Neural progenitor cell (in vitro differentiated cells): ENCODE measurements at places on chromosomes 2 and 18. TPM values are rescaled to one million over a fixed set of nuclear protein-coding genes. Genes with fewer than 3 reads are reported as not detected.

Gene SERPINB13
- not detected in 2 replicates for total RNA-seq

Gene VAPA
- total RNA-seq = 165 and 285 TPM in 2 replicates

Gene ACSL3
- 80.6 and 106 TPM in 2 replicates for total RNA-seq

Gene PSD4
- 0.02 and 0.87 TPM in 2 replicates for total RNA-seq

Gene TFPI
- total RNA-seq = 12.9 and 16.6 TPM in 2 replicates

Gene ACAA2
- total RNA-seq = 70.9 and 91.9 TPM in 2 replicates

Gene CD8B
- not detected in 2 replicates for total RNA-seq

Gene EGR4
- total RNA-seq = 0.40 TPM in 1 of 2 replicates, not detected in the other

Gene RAD51AP2
- total RNA-seq = 0.31 and 1.2 TPM in 2 replicates

GRCh38 chr2:182049372-182050148, 63.9 kb downstream of the PPP1R1C start:
- no peaks in the 10 kb centered on the region for H3K4me1 ChIP-seq
- no peak for DNase-seq
- no peak overlapping the region for H3K4me3 ChIP-seq
- H3K36me3 ChIP-seq = no peaks in the 10 kb centered on the region
- H3K27me3 ChIP-seq = no peaks in the 10 kb centered on the region

GRCh38 chr18:13393338-13393737, 174.8 kb downstream of the LDLRAD4 start:
- no peaks in the 10 kb centered on the region for H3K4me1 ChIP-seq
- no peaks in the 10 kb centered on the region for H3K36me3 ChIP-seq
- H3K27ac ChIP-seq = no peak overlapping the region
- H3K4me3 ChIP-seq = no peak overlapping the region
- no peak for DNase-seq

DNA sequence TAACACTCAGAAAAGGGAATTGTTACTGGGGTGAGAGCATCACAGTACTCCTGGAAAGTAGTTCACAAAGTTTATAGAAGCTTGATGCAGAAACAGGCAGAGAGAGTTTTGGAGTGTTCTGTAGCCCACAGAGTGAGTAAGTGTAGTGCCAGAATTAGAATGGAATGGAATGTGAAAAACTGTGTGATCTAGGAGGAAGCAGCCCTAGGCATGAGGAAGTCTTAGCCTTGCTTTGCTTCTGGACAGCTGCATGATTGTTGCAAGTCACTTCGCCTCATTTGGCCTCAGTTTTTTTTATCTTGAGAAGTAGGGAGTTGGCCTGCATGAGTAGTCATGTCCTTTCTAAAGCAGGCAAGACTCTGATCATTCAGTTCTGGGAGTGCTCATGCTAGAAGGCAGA, 10.9 kb downstream of the SERPINB12 start:
- H3K4me3 ChIP-seq = no peak overlapping the region
- DNase-seq = no peak
- H3K27ac ChIP-seq = no peak overlapping the region
- H3K27me3 ChIP-seq = no peaks in the 10 kb centered on the region
- no peaks in the 10 kb centered on the region for H3K4me1 ChIP-seq

DNA sequence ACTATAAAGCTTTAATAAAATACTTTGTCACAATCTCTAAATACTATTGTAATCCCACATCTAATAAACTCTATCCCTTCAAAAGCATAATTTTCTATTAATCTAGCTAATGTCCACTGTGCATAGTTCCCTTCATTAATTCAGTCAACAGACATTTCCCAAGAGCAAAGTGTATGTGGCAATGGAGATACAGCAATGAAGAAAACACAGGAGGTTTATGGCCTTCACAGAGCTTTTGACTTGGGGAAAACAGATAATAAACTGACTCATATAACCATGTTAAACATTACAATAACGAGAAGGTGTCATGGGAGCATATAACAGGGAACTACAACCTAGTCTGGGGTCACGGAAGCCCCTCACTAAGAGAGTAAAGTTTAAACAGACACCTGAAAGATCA, 86.3 kb downstream of the SPIRE1 start:
- H3K4me3 ChIP-seq = no peak overlapping the region
- H3K4me1 ChIP-seq = no peaks in the 10 kb centered on the region

GRCh38 chr2:112949456-112949855, 28.4 kb upstream of the IL36G start:
- H3K27me3 ChIP-seq = peaks cover 25% of the 10 kb centered on the region
- H3K4me3 ChIP-seq = no peak overlapping the region
- no peaks in the 10 kb centered on the region for H3K4me1 ChIP-seq
- no peak overlapping the region for H3K27ac ChIP-seq

GRCh38 chr2:60796573-60797509, 40.8 kb downstream of the PAPOLG start:
- H3K27ac ChIP-seq = no peak overlapping the region
- H3K4me3 ChIP-seq = no peak overlapping the region
- no peak for DNase-seq
- H3K27me3 ChIP-seq = no peaks in the 10 kb centered on the region
- peaks cover 38% of the 10 kb centered on the region for H3K36me3 ChIP-seq
- H3K4me1 ChIP-seq = no peaks in the 10 kb centered on the region

DNA sequence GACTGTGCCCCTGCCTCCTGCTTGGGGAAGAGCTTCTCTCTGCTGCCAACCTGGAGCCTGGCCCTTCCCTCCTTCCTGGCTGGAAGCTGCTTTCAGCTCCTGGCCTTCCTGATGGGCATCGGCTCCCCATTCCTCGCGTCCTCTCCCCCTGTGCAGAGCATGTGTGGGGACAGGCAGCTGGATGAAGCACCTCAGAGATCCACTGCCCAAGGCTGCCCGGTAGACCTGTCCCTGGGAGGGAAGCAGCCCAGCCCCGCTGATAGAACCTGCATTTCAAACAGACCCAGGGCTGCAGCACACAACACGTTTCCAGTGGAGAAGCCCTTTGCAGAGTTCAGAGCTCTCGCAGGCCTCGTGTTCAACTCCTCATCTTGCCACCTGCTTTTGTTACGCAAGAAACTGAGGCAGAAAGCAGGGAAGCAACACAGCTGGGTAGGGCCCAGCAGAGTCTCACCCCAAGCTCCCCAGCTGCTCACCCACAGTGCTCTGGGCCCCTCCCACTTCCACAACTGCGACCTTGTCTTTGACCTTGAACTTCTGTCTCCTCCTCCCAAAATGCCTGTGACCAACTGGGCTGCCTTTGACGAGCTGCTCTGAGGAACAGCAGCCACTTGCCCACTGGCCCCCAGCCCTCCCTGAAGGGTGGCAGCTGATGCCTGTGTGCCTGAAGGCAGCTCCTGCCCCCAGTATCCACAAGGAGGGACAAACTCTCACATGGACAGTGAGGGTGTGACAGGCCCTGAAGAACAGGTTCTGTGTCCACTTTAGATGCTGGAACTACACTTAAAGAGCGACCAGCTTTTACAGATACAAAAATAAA, 65.5 kb downstream of the PARD6G start:
- H3K27ac ChIP-seq = no peak overlapping the region
- no peak overlapping the region for H3K4me3 ChIP-seq
- no peaks in the 10 kb centered on the region for H3K4me1 ChIP-seq
- no peaks in the 10 kb centered on the region for H3K27me3 ChIP-seq
- no peaks in the 10 kb centered on the region for H3K36me3 ChIP-seq
- no peak for DNase-seq

DNA sequence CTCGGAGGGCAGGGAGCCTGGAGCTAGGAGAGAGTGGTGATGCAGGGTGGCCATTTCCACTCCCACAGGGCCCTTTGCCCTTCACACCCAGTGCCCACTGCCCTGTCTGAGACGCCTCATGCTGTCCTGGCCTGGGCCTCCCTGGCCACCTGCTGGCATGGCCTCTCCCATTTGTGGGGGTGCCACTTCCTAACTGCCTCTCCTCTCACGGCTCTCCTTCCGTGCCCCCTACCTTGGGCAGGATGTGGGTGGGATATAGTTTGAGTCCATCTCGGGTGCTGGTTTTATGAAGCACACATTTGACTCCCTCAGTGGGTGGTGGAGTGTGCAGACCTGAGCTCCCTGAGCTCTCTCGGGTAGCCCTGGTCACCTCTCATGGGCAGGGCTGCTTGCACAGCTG, 46.0 kb downstream of the DGKD start:
- no peaks in the 10 kb centered on the region for H3K36me3 ChIP-seq
- H3K4me3 ChIP-seq = no peak overlapping the region
- H3K4me1 ChIP-seq = peaks cover 8% of the 10 kb centered on the region
- no peak overlapping the region for H3K27ac ChIP-seq
- no peaks in the 10 kb centered on the region for H3K27me3 ChIP-seq

- no peak overlapping the region for H3K27ac ChIP-seq
- H3K27me3 ChIP-seq = no peaks in the 10 kb centered on the region
- H3K4me1 ChIP-seq = peaks cover 15% of the 10 kb centered on the region
- no peak overlapping the region for H3K4me3 ChIP-seq
- DNase-seq = no peak
Observed at GRCh38 chr2:25561136-25561850, 112.1 kb downstream of the DTNB start.

DNA sequence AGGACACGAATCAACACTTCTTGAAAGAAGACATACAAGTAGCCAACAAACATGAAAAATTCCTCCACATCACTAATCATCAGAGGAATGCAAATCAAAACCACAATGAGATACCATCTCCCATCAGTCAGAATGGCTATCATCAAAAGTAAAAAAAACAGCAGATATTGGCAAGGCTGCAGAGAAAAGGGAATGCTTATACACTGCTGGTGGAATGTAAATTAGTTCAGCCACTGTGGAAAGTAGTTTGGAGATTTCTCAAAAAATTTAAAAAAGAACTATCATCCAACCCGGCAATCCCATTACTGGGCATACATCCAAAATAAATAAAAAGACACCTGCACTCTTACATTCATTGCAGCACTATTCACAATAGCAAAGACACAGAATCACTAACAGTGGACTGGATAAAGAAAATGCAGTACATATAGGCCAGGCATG, 78.7 kb downstream of the GRB14 start:
- DNase-seq = no peak
- H3K36me3 ChIP-seq = no peaks in the 10 kb centered on the region
- H3K4me3 ChIP-seq = no peak overlapping the region
- no peak overlapping the region for H3K27ac ChIP-seq
- H3K27me3 ChIP-seq = no peaks in the 10 kb centered on the region

DNA sequence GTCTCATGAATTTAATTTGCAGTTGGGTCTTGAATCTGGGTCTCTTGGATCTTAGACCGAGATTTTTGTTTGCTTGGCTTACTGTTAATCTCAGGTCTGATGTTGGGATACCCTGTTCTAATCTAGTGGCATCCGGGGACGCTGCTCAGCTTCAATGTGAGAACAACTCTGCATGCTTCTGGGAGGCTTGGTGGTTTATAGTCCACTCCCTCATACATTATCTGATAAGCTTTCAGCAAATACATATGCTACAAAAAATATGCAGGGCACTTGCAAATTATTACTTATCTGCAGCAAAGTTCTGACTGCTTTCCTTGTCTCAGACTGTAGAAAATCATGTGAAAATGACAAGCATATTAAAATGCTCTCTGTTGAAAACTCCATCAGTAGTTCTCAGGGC, 39.4 kb downstream of the RNF144A start:
- DNase-seq = no peak
- H3K27ac ChIP-seq = no peak overlapping the region
- no peaks in the 10 kb centered on the region for H3K36me3 ChIP-seq

GRCh38 chr2:206164261-206164862, 4.7 kb downstream of the EEF1B2 start:
- peaks cover 19% of the 10 kb centered on the region for H3K36me3 ChIP-seq
- H3K27me3 ChIP-seq = no peaks in the 10 kb centered on the region
- DNase-seq = peak; percentile 36
- H3K27ac ChIP-seq = no peak overlapping the region

GRCh38 chr2:8571301-8571791, 110.5 kb upstream of the ID2 start:
- DNase-seq = no peak
- H3K36me3 ChIP-seq = no peaks in the 10 kb centered on the region
- H3K4me3 ChIP-seq = no peak overlapping the region
- H3K27me3 ChIP-seq = no peaks in the 10 kb centered on the region
- H3K27ac ChIP-seq = no peak overlapping the region
- peaks cover 6% of the 10 kb centered on the region for H3K4me1 ChIP-seq

DNA sequence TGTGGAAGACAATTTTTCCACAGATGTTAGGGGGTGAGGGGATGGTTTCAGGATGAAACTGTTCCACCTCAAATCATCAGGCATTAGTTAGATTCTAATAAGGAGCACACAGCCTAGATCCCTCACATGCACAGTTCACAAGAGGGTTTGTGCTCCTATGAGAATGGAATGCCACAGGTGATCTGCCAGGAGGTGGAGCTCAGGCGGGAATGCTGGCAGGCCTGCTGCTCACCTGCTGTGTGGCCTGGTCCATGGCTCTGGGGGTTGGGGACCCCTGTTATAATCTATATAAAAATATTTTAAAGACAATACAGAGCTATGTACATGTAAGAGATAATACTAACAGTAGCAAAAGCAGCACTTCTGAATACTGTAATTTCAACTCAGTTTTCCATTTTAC, 19.2 kb downstream of the CWC22 start:
- H3K27ac ChIP-seq = no peak overlapping the region
- peaks cover 5% of the 10 kb centered on the region for H3K4me1 ChIP-seq
- no peak for DNase-seq

- no peak for DNase-seq
- no peaks in the 10 kb centered on the region for H3K4me1 ChIP-seq
- no peak overlapping the region for H3K27ac ChIP-seq
- H3K4me3 ChIP-seq = no peak overlapping the region
- H3K36me3 ChIP-seq = no peaks in the 10 kb centered on the region
- H3K27me3 ChIP-seq = peaks cover 15% of the 10 kb centered on the region
Observed at GRCh38 chr18:35953688-35954087, 18.8 kb upstream of the RMP24 start.
